ENCODE measurements at places on chromosomes 12 and 14. TPM values are rescaled to one million over a fixed set of nuclear protein-coding genes. Genes with fewer than 3 reads are reported as not detected.

DNA sequence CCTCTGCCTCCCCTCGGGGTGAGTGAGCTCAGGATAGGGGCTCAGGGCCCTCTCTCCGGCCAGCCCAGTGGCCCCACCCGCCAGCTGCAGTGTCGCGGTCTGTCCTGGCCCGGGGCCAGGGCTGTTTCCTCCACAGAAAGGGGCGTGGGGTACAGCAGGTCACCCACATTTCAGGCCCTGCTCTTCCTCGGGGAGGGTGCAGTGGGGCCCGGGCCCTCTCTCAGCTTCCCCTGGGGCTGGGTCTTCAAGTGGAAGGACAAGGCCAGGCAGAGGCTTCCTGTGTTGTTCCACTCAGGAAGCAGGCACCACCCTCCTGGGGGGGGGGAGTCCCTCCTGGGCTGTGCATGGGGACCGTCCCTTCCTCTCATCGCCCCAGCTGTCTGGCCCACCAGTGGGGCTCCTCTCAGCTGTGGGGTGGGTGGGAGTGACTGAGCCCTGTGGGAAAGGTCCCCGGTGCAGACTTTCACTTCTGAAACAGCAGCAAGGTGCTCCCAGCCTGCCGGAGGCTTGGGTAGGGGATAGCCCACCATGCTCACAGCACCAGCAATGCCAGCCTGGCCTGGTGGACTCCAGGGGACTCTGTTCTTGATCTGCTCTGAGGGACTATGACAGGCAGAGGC, 3.7 kb downstream of the GPR132 start:
- no peak for DNase-seq

DNA sequence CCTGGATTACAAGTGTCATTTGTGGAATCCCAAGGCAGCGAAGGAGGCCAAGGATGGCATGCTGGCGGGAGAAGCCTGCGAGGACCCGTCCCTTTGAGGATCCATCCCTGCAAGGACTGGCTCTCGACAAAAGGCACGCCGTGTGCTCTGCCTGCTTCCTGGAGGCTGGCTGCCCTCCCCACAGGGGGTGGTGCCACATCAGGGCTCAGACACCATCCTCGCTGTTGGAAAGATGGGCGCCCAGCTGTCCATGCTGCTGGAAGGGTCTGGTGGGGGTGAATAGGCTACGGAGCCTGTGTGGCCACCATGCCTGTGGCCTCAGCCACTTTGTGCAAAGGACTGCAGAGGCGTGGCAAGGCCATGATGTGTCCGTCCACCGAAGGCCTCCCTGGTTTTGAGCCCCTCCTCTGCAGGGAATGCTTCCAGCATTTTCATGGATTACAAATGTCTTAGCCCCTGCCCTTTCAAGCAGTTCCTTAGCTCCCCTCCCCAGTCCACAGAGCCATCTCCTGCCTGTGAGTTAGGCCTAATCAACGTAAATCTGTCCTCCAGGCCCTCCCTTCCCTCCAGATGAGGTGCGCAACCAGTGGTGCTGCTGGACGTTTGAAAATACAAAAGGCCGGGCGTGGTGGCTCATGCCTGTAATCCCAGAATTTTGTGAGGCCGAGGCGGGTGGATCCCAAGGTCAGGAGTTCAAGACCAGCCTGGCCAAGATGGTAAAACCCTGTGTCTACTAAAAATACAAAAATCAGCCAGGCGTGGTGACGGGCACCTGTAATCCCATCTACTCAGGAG, 22.1 kb downstream of the ZBTB42 start:
- DNase-seq, result no peak

DNA sequence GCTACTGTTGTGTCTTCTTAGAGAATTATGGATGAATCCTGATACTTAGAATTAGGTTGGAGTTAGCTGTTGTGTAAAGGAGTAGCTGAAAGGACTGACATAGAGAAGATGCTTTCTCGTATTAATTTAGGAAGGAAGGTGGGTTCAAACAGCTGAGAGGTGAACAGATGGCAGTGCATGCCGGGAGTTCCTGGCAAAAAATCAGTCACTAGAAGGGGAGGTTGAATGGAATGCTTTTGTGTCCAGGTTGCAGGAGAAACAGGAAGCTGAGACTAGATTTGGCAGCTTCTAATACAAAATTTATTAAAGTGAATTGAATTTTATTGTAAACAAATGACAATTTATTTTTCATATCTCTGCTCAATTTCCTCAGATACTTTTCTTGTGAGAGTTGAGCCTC, 70.8 kb downstream of the BTG1 start:
- DNase-seq, result no peak

DNA sequence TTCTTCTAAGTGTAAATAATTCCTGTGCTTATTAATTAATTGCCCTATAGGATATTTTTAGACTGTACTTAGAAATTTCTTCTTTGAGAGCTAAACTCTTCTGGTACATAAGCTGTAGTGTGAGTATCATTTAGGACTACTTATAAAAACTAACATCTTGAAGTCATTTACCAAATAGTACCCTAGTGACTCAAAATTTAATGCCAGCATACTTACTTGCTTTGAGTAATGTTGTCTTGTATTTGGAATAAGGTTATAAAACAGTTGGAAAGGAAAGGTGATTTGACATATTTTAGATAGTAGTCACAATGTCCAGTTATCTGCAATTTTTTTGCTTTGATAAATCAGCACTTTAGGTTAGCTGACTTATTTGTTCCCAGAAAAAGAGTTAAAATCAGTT, 39.1 kb downstream of the SPATA7 start:
- no peak for DNase-seq

- no peak for DNase-seq
These were observed 43.6 kb downstream of the ATL1 start for GRCh38 chr14:50603565-50603964.

- DNase-seq, result no peak
These were observed 7.9 kb upstream of the GPRC5A start for GRCh38 chr12:12883369-12884001.

Gene PRICKLE1
- total RNA-seq, result 9.3 TPM

Gene DIO3
- total RNA-seq, result 0.51 TPM

- DNase-seq, result no peak
These were observed 75.4 kb downstream of the DUSP6 start for GRCh38 chr12:89276860-89277259.

Gene IRAK3
- 0.61 TPM for total RNA-seq

DNA sequence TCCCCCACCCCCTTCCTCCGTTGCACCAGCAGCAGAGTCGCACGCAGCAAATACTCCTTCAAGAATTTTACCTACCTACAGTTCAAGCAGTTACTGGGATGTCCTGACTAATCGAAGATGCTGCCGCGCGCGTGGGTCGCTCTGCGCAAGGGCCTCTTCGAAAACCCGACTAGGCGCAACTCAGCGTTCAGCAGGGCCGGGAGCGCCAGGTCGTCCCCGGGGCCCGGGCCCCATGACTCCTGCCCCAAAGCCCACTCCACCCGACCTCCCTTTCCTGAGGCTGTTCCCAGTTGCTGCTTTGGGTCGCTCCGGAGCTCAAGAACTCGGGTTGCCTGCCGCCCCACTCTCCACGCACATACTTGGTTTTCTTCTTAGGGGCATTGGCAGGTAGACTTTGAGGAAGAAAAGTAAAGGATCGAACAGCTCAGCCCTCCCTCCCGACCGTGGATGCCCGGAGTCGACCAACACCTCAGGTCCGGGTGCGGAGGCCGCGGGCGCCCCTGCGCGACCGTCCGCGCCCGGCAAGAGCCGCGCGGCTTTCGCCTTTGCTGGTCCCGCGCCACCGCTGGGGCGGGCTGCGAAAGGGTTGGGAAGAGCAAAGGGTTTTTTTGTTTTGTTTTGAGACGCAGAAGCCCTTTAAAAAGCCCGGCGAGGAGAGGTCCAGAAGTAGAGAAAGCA, 1.9 kb downstream of the BMP4 start:
- no peak for DNase-seq

GRCh38 chr14:78401866-78402265, 231.7 kb downstream of the NRXN3 start:
- no peak for DNase-seq

- DNase-seq, result no peak
These were observed 465.7 kb downstream of the NOVA1 start for GRCh38 chr14:26132061-26132645.

Gene INHBC
- 0.14 TPM for total RNA-seq

Gene ARMH4
- 36.2 TPM for total RNA-seq

DNA sequence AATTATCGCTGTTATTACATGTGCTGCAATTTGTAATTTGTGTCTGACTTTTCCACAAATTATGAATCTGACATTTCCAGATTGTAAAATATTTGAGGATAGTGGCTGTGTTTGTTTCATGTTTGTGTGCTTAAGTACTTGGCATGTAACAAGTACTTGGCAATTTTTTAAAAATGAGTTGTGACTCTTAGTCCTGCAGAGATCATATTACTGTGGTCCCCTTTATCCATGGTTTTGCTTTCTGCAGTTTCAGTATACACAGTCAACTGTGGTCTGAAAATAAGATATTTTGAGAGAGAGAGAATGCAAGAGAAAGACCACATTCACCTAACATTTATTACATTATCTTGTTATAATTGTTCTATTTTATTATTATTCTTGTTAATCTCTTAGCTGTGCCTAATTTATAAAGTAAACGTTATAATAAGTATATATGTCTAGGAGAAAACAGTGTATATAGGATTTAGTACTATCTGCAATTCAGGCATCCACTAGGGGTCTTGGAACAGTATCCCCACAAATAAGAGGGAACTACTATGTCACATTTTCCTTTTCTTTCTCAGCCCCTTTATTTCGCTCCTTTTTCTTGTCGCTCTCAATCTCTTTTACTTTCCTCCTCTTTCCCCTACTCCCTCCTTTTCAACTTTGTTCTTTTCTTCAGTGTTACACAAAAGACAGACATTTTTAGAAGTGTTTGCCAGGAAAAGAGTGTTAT, 176.1 kb downstream of the FUT8 start:
- no peak for DNase-seq

DNA sequence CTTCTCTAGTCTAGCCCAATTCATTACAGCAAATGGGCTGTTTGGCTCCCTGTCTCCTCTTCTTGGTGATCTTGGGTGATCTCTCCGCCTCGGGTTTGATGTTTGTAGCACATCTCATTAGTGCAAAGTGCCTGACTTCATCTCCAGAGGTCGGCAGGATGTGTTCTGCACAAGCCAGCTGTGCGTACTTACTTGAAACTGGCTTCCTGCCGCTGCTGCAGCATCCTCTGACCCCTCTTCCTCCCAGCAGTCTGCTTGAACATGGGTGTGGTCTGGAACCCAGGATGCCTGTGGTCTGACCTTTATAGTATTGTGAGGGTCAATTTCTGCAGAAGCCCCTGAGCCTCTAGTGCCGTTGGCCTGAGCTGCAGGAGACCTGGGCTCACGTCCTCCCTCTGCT, 99.2 kb downstream of the BEGAIN start:
- no peak for DNase-seq

- no peak for DNase-seq
These were observed 126.4 kb downstream of the ATP23 start for GRCh38 chr12:58067610-58068387.

Gene NUP107
- 128 TPM for total RNA-seq

DNA sequence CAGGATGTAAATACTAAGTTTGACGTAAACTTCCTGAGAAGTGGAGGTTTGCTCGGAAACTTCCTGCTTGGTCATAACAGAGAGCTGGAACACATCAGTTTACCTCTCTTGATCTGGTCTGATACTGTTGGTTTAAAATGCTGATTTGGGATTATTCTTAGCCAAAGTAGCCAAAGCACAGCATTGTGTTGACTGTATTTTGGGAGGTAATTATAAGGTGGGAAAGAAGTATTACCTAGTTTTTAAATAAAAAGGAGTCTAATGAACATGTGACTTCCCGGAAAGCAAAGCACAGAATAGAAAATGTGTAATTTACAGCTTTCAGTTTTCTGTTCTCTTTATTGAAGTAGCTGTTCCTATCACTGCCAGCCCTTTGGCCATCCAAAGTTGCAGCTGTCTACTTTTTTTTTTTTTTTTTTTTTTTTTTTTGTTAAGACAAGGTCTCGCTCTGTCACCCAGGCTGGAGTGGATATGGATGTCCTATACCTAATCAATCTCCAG, 52.2 kb upstream of the SRP54 start:
- no peak for DNase-seq

Gene HCAR2
- not detected for total RNA-seq

Gene ZC3H10
- 19.1 TPM for total RNA-seq

Gene OSBPL8
- 74.9 TPM for total RNA-seq

- no peak for DNase-seq
These were observed 397.4 kb downstream of the ADAMTS20 start for GRCh38 chr12:43154498-43155045.

DNA sequence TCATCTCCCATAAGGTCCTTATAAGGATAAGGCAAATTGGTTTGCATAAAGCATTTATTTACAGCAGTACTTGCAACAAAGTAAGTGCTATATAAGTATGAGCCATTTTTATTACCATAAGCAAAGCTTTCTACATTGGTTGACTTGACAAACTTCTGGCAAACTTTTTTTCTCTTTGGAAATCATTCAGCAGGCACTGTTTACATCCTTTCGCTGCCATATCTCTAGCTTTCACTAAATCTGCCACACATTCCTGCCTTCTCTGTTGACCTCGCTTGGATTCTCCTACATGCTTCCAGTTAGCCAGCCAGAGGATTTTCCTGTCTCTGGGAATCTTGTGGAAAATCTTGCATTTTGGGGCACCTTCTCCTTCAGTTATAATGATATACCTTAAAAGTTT, 21.8 kb upstream of the HDAC7 start:
- DNase-seq, result no peak

DNA sequence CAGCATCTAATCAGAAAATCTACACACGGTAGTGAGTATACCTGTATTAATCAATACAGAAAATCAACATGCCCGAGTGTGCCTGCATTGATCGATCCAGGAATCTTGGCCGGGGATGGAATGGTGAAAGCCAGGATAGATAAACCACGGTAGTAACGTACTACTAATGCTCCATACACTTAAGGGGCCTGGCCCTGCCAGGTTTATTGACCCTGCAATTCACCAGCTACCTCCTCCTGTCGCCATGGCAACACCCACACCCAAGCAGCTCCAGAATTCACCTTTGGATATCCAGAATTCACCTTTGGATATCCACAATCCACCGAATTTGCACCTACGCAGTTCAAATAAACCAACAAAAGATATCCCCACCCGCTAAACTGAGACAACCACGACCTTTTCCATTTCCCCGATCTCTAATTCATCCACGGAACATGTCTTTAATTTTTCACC, 14.8 kb upstream of the CALM1 start:
- no peak for DNase-seq

Gene KRT71
- total RNA-seq, result not detected

DNA sequence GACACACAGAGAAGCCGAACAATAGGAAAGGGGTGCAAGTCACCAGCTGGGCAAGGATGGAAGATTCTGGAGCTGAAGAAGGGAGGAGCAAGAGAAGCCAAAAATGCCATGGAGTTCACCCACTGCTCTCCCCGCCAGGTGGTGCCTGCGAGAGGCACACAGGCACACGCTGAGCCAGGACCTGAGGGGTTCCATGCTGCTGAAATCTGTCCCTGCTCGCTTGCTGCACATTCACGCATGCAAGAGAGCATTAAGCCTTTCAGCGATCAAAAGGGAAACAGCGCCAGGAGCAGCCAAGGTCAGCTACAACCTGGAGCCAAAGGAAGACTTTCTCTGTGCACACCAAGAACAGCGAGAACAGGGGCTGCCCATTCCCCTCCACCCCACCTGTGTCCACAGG, 104.1 kb downstream of the ANO2 start:
- DNase-seq, result no peak

Measured in neural crest cell (in vitro differentiated cells).